ENCODE measurements at places on chromosomes 2 and 18.

- DNase-seq: no peak
Measured at GRCh38 chr2:220894069-220894468, 678.0 kb downstream of the EPHA4 start.

DNA sequence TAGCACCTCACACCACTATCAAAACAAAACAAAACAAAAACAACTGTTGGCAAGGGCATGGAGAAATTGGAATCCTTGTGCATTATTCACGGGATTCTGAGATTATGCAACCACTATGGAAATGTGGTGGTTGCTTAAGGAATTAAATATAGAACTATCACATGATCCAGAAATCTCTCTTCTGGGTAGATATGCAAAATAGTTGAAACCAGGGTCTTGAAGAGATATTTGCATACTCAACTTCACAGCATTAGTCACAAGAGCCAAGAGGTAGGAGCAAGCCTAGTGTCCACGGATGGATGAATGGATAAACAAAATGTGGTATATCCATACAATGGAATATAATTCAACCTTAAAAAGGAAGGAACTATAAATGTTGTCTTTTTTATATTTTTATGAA lies 7.0 kb downstream of the TMEM131 start:
- no peak for DNase-seq

DNA sequence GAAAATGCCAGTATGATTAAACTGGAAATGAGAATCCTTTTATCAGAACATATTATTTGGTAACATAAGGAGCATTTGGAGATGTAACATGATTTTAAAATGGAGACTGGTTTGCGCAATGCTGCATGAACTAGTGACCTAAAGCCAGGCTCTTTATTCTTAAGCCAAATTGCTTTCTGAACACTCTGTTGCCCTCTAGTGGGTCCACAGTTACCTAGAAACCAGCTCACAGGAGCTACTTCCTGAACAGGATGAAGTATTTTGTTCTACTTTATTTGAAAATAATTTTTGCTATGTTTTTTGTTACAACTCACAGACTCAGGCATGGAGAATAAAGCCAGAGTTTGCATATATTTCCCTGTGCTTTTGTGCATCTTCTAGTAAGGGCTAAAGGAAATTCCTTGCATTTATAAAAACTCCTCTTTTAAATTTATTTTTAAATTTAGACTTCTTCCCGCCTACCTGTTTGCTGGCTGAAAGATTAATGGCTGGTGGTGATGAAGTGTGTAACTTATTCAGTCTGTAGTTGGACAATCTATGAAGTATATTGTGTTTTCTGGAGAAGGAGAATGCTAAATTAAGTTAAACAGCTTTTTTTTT lies 146.7 kb downstream of the PARD3B start:
- peak; percentile 88 for DNase-seq

- DNase-seq: peak; percentile 100
Measured at GRCh38 chr18:7038330-7038851, 79.2 kb downstream of the LAMA1 start.

GRCh38 chr2:232432598-232433184 lies 23.3 kb upstream of the ALPI start:
- peak; percentile 51 for DNase-seq

- DNase-seq: peak; percentile 68
Measured at GRCh38 chr2:230798769-230799399, 65.9 kb upstream of the ITM2C start.

DNA sequence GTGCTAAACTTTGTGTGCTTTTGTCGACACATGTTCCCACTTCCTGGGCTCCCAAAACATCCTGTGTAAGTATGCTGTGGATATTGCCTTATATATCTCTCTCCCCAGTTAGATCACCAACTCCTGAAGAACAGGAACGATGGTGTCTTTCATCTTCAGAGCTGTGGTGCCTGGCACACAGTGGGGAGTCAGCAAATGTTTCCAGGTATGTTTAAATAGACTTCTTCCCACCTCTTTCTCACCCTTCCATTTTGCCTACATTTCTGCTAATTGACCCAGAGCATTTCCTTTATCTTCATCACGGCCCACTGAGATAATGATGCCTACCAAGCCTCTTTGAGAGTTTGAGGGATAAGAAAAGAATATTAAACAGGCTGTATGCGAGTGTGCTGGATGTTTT lies 60.7 kb downstream of the RND3 start:
- DNase-seq: no peak

DNA sequence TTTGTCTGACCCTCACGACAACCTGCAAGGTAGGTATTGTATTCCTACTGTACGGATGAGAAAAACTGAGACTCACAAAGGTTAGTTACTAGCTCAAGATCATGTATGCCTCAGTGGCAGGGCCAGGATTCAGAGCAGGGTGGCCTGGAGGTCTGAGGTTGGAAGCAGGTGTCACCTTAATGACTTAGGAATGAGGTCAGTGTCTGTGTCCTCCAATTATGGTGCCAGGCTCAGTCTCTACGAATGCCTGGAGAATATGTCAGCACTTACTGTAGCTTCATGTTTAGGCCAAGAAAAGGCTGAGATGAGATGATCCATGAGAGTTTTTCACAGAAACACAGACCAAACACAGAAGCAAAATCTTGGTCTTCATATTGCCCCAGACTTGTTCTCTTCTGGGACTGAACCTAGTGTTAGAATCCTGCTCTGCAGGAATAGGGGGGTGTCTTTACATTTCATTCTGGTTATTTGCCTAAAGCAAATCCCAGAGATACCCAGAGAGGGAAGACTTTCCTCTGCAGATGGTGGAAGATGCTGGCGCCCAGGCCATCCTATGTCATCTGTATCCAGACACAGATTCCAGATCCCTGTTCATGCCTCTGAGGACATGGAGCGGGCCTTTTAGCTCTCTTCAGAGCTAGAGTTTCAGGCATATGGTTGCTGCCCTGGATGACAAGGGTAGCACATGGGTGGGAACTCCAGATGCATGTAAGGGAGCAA lies 16.3 kb upstream of the RAB10 start:
- peak; percentile 20 for DNase-seq

- DNase-seq: peak; percentile 89
Measured at GRCh38 chr2:10487081-10487740, 39.1 kb upstream of the ODC1 start.

DNA sequence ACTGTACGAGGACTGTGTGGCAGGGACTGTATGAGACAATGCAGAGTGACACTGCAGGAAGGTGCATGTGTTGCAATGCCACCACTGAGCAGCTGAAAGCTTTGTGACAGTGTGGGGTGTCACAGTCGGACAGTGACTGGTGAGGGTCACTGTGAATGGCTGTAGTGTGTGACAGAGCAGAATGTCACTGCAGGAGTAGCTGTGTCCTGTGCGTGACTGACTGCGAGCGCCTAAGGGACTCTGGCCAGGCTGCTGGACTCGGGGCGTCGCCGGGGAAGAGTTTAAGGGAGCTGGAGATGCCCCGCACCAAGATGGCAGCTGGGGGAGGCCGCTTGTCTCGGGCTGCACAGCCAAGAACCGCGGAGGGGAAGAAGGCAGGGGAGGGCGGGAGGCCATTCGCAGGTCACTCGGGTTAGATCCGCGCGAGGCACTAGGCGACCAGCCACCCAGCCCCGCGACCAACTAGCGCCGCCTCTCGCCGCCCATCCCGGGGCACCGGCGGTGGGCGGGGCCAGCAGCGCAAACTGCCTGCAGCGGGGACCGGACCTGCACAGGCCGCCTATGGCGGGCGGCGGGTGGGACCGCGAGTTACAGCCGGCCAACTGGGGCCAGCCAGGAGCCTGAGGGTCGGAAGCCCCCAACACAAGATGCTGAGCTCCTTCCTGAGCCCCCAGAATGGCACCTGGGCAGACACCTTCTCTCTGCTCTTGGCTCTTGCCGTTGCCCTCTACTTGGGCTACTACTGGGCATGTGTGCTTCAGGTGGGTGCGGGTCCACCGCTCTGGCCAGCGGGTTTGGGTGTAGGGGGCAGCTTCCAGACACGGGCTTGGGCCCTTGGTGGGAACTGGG lies at the start of gene ABHD1:
Gene ABHD1, plus strand, starts transcription at position 514 of the 849 bp plus-strand sequence. Its CDS starts 134 bp downstream, at position 648.
- peak; percentile 72 for DNase-seq

GRCh38 chr2:85791704-85792565 lies 38.1 kb downstream of the ATOH8 start:
- no peak for DNase-seq

GRCh38 chr2:68564426-68564825 lies 79.0 kb upstream of the PROKR1 start:
- no peak for DNase-seq

GRCh38 chr18:55477499-55477859 lies 110.5 kb downstream of the TCF4 start:
- peak; percentile 70 for DNase-seq

- no peak for DNase-seq
Measured at GRCh38 chr2:150931451-150931850, 330.2 kb downstream of the RBM43 start.

DNA sequence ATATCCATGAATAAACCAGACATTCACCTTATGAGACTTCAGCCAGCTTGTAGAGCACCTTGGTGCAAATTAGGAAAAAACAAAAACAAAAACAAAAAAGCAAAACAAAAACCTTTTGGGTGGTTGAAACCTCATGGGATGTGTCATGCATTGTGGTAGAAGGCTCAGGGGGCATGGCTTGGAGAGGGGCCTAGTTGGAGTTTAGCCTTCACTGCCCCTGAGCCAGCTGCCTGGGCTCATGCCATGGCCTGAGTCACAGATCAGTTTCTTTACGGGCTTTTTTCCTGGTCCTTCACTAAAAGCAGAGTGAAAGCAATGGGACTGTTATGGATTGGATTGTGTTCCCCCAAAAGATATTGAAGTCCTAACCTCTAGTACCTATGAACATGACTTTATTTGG lies 22.0 kb upstream of the DAPL1 start:
- DNase-seq: no peak

- DNase-seq: no peak
Measured at GRCh38 chr2:238793306-238793705, 54.6 kb upstream of the TWIST2 start.

GRCh38 chr18:9655232-9655767 lies 40.9 kb upstream of the PPP4R1 start:
- DNase-seq: no peak

- no peak for DNase-seq
Measured at GRCh38 chr2:212752730-212753351, 214.2 kb upstream of the ERBB4 start.

DNA sequence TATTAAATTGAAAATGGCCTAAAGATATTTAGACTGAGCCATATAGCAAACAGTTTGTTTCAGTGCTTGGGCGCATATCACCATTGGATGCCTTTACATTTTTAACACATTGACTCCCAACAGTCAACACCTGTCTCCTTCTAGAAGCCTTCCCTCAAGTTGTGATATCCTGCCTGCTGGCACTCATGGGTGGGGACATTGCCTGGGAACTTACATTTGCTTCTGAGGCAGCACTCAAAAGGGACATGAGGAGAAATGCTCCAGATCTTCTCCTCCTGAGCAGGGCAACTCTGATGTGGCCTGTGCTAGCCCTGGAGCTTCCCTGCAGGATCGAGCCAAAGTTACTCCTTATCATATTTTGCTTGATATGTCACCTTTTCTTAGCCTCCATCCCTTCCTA lies 392.2 kb downstream of the CDH7 start:
- no peak for DNase-seq

DNA sequence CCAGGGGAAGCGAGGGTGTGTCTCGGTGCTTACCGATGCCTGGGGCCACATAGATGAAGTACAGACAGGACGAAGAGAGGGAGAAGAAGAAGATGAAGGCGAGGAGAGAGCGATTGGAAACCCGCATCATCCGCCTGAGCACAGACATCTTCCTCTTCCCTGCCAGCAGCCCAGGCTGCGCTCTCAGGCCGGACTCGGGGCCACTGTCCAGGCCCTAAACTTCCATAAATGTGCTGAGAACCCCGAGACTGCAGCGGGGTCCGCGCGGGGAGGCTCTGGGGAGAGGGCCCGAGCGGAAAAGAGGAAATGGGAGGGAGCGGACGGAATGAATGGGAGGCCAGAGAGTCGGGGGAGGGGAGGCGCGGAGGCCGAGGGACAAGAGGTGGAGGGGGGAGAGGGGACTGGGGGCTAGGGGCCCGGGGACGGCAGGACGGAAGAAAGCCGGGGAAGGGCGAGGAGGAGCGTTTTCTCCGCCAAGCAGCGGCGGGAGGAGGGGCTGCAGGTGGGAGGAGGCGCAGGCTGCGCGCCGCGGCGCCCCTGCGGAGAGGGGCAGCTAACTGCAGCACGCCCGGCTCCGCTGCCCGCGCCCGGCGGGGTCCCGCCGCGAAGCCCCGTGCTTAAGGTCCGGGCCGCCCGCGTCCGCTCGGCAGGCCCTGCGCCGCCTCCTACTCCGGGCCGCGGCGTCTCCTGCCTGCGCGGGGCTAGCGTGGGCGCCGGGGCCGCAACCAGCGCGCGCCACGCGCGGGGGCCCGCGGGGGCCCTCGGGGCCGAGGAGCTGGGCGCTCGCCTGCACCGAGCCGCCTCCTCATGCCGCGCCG lies at the start of gene B4GALT6:
Gene B4GALT6, minus strand, starts transcription at position 303 of the 818 bp plus-strand sequence. Its CDS starts 155 bp downstream, at position 148.
- DNase-seq: peak; percentile 62

DNA sequence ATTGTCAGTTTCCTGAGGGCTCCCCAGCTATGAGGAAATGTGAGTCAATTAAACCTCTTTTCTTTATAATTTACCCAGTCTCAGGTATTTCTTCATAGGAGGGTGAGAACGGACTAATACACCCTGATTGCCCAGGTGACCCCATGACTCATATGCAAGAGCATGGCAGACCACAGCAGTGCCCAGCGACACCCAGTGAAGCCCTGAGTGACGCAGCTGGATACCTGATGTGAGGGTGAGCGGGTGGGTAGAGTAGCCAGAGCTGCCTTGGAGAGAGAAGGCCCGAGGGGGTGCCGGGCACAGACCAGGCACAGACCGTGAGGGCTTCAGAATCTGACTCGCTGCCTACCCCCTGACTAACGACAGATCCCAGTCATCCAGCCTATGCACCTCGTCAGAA lies 15.4 kb downstream of the ALPG start:
- no peak for DNase-seq

GRCh38 chr2:205969584-205969983 lies 116.4 kb downstream of the INO80D start:
- DNase-seq: no peak

- DNase-seq: peak; percentile 51
Measured at GRCh38 chr2:150403457-150403856, 84.0 kb downstream of the RND3 start.

DNA sequence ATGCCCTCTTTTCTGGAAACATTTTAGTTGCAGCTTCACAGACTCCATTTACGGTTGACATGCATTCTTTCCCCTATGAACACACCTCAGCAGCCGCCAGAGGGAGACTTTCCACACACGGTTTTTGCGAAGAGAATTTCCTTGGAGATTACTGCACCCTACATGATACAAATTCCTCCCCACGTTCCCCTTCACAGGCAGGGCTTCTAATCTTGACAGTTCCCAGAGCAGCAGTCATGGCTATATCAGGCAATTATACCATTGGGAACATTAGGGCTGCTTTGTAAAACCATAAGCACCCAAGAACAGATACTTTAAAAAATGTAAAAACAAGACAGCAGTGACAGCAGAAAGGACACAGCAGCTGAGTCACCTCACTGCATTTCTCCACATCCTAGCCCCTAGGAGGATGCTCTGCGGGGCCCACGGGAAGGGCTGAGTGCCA lies 253.8 kb downstream of the TGIF1 start:
- peak; percentile 92 for DNase-seq

GRCh38 chr18:35624146-35624545 lies 42.6 kb downstream of the GALNT1 start:
- no peak for DNase-seq
